ENCODE measurements at places on chromosomes 2 and 18.

DNA sequence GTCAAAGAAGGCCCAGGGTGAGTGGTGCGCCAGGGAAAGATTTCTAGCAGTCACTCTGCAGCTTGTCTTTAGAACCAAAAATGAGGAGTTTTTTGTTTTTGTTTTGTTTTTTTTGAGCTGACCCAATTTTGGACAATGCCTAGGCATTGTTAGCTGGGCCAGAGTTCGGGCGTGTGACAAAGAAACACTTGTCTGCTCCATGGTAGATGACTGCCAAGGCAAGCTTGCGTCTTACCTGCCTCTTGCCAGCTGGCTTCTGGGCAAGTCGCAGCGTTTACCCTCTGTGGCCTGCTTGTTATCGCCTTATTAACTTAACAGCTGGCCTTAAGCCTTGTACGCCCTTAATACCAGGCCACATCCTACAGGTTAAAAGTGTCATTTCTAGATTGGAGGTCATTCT, 114.3 kb downstream of the GALNT1 start:
- no peak for DNase-seq

DNA sequence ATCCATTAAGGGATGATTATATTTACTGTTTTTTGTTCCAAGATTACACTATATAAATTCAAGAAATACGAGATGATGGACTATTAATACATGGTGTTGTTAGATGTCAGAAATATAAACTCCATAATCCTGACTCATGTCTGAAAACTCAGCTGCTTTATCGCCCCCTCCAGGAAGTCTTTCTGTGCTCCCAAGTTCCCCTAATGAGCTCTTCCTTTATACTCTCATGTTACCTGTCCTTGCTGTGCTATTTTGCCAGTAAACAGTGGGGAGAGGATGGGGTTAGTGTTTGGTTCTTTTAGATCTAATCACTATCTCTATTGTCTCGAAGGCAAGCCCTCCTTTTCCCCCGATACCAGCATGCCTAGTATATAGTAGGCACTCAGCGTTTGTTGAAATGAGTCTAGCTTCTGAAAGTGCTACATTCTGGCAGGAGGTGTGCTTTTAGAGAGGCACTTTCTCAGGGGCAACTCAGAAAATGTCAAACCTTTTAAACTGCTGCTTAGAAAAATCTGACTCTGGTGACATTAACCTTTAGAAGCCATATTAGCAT, 21.4 kb upstream of the BARD1 start:
- DNase-seq, result no peak

- no peak for DNase-seq
These were observed 34.0 kb downstream of the LRRTM4 start for GRCh38 chr2:77488141-77488540.

GRCh38 chr2:158735822-158736580, 59.1 kb upstream of the DAPL1 start:
- no peak for DNase-seq

DNA sequence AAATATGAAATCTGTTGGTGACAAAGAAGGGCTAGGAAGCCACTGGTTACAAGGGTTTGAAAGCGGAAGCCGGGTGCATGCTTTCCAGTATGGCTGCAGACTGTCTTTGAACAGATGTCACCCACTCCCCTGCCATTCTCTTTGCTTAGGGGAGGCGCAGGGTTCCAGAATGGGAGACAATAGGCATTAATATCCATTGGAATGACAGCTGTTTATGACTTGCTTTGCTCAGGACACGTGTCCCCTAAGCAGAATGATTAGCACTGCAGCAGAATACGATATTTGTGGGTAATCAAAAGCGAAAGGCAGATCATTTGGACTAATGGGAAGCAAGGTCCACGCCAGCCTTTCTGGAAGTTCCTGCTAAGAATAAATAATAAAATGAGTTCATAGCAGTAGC, 25.8 kb upstream of the NRP2 start:
- no peak for DNase-seq

GRCh38 chr2:72900191-72900825, 13.1 kb downstream of the SPR start:
- no peak for DNase-seq

DNA sequence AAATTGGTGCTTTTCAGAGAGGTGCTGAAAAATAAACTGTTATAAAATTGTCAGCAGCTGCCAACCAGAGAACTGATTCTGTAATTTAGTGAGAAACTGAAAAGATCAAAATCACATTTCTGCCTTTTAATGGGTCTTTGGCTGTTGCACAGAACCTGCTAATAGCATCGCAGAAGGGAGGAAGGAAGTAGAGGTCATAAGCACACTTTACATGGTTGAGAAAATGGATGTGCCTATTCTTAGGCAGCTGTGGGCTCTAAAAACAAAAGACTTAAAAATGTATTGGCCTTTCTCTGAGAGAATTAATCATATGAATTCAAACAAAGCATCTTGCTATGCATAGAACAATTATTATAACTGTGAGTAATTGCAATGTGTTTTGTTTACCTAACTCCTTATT, 1186.9 kb downstream of the DSC3 start:
- DNase-seq, result no peak

- no peak for DNase-seq
These were observed 35.1 kb downstream of the GULP1 start for GRCh38 chr2:188326669-188327301.

- no peak for DNase-seq
These were observed 8.3 kb downstream of the OSR1 start for GRCh38 chr2:19349911-19350677.

GRCh38 chr2:74979844-74980243, 21.4 kb downstream of the POLE4 start:
- DNase-seq, result no peak

- DNase-seq, result no peak
These were observed 357.7 kb upstream of the SPRED2 start for GRCh38 chr2:65789923-65790675.

DNA sequence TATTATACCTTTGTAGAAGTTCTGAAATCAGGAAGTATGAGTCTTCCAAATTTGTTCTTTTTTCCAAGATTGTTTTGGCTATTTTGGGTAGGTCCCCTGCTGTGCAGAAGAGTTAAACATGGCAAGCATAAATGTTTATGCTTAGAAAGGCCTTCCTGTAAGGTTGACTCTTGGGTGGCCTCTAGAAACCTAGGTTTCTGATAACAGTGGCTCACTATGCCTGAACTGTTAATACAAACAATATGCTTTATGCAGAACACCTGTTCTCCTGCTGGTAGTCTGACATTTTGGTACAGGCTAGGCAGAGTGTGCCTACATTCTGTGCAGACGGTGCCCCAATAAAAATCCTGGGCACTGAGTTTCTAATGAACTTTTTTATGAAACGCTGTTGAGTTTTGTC, 10.1 kb downstream of the PTPN18 start:
- no peak for DNase-seq

DNA sequence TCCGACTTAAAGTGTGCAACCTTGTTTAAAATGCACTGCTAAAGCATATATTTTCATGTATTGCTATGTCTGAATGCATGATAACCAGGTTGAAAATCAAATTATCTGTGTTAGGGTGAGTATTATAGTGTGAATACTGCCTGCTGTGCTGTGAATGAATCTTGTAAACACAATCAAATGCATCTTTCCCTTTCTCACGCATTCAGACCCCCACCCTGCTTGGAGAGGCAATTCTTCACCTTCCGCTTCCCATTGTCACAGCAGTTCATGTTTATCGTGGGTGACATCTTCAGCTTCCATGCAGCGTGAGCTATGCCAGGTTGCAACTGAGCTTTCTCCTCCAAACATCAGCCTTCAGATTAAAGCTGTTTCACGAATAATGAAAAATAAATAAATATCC, 418.0 kb downstream of the MEIS1 start:
- DNase-seq, result no peak

DNA sequence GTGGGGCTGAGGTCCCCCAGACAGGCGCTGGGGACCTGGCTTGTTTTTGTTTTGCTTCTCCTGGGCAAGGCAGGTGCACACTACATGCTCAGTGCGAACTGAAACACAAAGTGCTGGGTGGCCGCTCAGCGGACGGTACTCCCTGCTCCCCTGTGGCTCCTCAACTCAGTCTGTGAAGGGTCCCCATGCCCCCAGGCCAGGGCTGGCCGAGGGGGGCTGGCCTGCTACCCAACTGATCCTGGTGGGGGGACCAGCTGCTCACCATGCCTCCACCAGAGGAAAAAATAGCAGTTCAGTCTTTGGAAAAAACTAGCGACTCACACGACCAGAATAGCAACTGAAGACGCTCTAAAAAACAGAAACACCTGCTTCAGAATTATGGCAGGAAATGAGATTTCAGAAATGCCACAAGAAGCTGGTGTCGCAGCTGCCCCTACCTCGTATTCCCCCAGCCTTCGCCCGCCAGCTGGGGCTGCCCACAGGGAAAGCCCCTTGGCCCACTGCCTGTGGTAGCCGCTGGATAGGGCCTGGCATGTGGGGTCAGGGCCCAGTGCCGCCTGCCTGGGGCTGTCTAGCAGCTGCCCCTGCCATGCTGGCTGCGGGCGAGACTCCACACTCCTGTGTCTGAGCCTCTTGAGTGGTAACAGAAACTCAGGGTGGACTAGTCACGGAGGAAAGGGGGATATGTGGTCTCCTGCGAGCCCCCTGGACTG, 43.7 kb downstream of the MEX3C start:
- peak; percentile 19 for DNase-seq

DNA sequence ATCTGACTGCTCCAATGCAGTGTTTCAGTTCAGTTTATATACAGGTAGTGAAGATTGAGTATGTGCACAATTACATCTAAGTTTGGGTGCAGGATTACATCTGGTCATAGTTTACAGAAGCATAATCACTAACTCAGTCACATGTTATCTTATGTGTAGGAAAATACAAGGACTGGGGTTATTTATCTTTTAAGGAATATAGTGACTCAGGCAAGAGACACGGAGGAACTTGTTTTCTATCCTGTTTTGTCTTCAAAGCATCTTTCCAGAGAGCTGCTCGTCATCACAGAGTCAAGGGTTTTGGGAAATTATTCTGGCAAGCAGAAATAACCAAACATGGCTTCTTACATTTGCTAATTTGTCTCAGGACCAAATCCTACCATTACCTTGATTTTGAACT, 1371.5 kb upstream of the TMEFF2 start:
- no peak for DNase-seq

DNA sequence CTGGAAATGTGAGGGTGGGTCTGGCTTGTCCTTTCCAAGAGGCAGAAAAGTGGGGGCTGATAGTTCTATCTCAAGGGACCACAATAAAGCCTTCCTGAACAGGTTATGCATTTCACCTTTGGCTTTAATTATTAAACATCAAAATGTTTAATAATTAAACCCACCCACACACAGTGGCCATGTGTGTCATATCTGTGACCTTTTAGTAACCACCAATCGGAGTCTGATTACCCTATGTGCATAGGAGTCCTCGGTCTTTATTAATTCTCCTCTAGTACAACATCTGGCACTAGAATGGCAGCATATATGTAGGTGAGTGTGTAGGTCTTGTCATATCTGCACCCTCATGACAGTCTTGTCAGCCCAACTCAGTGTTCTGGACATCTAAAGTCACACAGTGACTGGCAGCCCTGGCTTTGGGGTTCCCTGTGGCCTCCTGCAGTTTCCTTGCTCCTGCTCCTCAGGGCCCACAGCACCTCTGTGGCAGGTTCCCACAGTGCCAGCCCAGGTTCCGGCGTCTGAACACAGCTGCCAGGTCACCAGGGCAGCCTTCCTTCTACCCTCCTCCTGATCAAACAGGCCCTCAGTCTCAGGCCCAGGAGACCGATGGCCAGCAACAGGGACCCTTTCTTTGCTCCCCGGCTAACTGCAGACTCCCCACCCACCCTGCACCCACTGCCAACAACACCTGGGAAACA, 100.9 kb downstream of the MTCL1 start:
- no peak for DNase-seq

GRCh38 chr18:12410081-12410481, 2.4 kb downstream of the PRELID3A start:
- no peak for DNase-seq

DNA sequence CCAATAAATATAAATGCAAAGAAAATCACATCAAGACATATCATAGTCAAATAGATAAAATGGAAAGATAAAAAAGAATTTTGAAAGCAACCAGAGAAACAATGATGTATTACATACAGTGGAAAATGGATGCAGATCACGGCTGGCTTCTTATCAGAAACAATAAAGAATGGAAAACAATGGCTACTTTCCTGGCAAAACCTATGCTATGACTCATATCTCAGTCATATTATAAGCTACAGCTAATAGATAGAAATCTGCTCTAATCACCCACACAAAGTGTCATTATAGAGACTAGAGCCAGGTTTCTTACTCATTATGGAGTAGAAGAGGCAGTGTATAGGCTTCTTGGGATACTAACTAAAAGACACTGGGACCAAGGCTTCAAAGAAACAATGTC, 93.5 kb upstream of the TACR1 start:
- peak; percentile 6 for DNase-seq

DNA sequence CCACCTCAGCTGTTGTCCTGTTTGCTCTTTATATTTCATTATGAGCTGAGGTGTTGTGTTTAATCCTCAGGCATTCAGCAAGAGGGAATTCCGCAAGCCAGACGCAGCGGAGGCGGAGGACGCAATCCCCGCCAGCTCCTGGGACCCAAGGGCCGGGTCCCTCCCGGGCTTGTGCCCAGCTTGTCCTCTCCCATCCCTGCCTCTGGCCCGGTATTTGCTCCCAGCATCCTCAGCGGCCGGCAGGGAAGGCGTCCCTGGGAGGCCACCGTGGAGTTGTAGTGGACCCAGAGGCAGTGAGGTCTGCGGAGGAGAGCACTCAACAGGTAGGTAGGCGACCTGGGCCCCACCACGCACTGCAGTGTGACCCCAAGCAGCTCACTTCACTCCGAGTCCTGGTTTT, 42.5 kb upstream of the FOSL2 start:
- DNase-seq, result no peak

DNA sequence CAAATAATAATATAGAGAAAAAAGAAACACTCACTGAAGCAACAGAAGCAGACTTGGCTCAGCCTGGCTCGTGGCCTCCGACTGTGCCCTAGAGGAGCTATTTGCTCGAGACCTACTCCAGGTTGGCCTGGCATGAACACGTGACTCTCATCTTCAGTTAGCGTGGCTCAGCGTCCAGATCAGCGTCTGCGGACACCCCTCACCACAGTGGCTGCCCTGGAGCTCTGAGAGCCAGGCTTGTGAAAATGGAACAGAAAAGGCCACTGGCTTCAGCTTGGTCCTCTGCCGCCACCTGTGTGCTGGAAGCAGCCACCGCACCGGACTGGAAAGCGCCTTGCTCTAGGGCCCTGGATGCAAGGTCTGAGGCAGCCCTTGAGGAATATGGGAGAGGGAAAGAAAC, 1184.0 kb upstream of the GYPC start:
- DNase-seq, result peak; percentile 0

GRCh38 chr2:33426666-33427231, 49.7 kb upstream of the RASGRP3 start:
- no peak for DNase-seq

Measured in muscle of arm (tissue), 14 donors.